HuH-7.5 (cell line): ENCODE measurements at places on chromosomes 16 and 17.

GRCh38 chr17:67563692-67564228 lies 154.0 kb upstream of the NOL11 start:
- no peak for DNase-seq

DNA sequence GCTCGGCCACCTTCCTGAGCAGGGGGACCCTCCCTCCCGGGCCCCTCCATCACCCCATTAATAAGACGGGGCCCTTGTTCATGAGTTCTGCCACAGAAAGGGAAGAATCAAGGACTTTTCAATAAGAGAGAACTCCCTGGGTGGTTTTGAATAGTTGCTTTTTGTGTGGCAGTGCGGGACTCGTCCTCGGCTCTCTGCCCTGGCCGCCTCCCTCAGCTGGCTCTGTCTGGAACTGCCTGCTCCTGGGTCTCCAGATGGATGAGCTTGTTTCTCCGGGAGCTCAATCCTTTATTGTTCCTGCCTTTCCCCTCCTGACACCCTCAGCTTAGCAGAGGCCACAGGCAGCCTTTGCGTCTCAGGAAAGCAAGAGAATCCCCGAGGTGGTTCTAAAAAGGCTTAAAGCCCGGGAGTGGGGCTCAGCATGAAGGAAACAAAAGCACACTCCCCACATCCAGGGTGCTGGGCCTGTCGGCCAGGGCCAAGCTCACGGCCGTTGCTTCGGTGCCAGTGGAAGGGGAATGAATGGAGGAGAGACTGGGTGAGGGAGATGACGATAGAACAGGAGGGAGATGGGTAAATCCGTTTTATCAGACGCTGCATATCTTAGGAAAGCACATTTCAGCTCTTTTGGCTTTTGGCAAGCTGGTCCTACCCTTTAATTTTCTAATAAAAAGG lies 60.2 kb downstream of the RAI1 start:
- DNase-seq = no peak

GRCh38 chr17:31373150-31374093 lies 18.1 kb upstream of the RAB11FIP4 start:
- DNase-seq = no peak

DNA sequence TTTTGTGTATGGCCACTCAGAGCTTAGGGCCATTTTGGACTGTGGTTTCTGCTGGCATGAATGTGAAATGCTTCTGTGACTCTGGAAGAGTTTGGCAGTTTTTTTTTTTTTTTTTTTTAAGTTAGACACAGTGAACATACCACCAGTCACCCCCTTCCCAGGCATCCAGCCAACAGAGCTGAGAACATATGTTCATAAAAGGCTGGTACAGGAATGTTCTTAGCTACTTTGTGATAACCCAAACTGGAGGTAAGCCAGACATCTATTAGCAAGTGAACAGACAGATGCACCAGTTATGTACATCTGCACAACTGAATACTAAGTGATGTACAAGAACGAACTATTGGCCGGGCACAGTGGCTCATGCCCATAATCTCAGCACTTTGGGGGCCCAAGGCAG lies 92.7 kb downstream of the ABCC1 start:
- DNase-seq = no peak

- DNase-seq = no peak
Observed at GRCh38 chr16:12059216-12059769, 82.8 kb downstream of the SNX29 start.

DNA sequence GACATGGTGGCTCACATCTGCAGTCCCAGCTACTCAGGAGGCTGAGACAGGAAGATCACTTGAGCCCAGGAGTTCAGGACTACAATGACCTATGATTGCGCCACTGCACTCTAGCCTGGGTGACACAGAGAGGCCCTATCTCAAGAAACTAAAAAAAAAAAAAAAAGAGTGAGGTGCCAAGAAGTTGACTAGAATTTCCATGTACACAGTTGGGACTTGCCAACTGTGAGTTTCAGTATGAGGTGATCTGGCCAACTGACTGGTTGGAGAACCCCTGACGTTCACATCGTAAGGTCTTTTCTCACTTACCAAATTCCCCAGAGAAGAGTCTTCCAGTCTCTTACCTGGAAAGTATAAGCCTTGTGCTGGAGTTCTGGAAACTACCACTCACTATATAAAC lies 3.1 kb upstream of the MED11 start:
- no peak for DNase-seq

DNA sequence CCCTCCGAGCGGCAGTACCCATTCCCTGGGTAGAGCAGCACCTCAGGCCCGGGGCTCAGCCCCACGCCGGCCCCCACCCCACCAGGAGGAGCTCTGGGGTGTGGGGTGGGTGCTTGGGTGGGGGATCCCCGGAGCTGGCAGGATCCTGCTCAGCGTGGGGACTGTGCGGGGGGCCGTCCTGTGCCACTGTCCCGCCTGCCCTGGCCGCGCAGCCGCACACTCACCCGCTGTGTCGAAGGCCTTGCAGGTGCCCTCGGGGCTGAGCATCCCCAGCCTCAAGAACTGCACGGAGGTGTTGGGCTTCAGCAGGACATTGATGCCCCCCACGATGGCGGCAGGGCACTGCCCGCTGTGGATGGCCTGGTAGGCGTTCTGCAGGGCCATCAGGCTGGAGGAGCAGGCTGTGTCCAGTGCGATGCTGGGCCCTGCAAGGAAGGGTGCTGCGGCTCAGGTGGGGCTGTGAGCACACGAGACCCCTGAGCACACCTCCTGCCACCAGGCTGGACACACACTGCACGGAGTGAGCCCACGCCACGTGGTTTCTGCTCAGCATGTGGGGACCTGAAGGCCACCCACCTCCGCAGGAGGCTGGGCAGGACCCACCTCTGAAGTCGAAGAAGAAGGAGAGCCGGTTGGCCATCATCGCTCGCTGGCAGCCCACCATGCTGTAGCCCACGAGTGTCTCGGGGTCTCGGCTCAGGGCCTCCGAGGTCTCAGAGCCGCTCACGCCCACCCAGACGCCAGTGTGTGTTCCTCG lies 4.9 kb downstream of the FASN start:
- peak; percentile 24 for DNase-seq

DNA sequence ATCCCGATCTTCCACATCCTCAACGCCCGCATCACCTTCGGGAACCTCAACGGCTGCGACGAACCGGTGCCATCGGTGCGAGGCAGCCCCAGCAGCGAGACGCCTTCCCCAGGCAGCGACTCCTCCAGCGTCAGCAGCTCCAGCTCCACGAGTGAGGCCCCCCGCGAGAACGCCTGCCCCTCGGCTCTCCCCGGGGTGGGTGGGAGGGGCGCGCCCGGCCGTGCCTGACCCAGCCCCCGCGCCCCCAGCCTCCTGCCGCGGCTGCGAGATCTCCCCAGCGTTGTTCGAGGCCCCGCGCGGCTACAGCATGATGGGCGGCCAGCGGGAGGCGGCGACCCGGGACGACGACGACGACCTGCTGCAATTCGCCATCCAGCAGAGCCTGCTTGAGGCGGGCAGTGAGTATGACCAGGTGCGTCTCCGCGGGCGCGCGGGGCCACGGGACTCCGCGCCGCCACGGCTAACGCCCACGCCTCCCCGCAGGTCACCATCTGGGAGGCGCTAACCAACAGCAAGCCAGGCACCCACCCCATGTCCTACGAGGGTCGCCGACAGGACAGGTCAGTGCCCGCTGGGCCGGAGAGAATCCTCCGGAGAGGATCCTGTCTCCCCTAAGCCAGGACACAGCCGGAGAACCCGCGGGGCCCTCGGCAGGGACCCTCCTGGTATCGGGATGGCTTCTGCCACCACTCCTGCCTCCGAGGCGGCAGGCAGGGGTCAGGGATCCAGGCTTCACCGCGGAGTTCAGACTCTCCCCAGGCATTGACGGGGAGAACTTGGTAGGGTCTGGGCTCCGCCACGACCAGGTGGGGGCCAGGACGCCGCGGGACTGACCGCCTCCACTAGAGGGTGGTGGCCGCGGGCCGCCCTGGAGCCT lies 10.1 kb downstream of the CORO6 start:
- DNase-seq = no peak

DNA sequence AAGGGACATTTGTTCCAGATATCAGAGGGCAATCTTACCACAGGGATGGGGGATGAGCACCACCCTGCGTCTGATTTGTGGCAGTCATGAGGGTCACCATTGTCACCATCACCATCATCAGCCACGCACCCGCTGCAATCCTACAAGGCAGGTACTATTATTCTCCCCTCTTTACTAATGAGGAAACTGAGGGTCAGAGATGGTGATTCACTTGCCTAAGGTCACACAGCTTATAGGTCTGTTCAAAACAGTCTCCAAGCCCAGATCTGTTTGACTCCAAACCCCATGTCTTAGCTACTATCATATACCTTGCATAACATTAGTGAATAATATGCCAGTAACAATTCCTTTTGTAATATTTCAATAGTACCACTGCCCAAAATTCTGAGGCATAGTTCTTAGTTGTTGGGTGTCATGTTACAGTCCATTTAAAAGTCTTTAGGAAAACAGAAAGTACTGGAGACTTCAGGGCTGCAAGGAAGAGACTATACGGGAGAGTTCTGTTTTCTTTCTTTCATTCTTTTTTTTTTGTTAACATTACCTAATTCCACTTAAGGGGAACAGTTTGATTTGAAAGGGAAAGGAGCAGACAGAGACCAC lies 166.4 kb downstream of the C16orf95 start:
- no peak for DNase-seq

- DNase-seq = no peak
Observed at GRCh38 chr17:69533481-69534234, 119.2 kb downstream of the MAP2K6 start.

DNA sequence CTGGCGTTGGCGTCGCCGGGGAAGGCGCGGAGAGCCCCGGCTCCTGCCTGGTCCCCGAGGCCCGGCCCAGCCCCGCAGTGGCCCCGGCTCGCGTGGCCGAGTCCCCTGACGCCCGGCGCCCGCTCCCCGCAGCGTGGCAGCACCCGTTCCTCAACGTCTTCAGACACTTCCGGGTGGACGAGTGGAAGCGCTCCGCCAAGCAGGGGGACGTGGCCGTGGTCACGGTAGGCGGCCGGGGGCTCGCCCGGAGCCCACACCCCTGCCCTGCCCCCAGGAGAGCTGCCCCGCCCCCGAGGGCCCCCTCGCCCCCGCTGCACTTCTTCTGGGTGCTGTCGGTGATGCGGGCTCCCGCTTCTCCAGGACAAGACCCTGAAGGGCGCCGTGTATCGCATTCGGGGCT lies 466 bp downstream of the WDR90 start:
- DNase-seq = no peak

DNA sequence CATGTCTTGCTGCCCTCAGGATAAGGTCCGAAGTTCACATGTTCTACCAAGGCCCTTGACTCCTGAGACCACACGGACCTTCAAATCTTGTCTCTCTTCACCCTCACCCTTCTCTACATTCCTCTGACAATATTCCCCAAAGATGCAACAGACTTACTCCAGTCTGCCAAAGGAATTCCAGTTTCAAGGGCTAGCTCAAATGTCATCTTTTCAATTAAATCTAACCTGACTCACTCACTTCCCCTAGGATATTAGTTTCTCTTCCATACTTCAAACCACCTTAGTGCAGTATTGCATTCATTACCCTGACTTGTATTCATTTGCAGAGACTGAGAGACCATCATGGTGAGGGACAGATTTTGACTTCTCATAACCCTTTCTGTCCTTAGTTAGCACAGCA lies 59.6 kb upstream of the ADCY9 start:
- DNase-seq = no peak

DNA sequence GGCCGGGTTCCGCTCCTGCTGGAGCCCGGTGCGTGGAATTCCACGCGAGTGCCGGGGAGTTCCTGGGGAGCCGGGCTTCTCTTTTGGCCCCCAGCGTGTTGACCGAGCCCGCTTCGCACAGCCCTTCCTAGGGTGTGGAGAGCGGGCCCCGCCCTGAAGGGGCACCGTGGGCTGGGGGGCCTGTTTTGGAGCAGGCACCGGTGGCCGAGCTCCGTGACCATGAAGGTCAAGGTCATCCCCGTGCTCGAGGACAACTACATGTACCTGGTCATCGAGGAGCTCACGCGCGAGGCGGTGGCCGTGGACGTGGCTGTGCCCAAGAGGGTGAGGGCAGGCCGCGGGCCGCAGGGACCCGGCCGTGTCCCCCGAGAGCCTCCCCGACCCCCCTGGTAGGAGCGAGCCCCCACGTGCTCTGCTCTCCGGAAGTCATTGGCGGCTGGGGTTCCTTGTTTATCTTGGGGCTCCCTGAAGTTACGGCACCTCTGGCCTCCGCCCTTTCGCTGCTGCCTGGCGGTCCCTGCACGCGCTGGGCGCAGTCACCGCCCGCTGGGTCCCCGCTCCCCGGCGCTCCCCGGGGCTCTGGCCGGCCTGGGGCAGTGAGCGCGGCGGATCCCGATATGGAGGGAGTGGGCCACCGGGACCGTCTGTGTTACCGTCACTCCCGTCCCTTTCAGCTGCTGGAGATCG lies 528 bp downstream of the HAGHL start:
- no peak for DNase-seq

- DNase-seq = no peak
Observed at GRCh38 chr17:18155179-18155578, 28.4 kb upstream of the ALKBH5 start.

GRCh38 chr16:48503779-48504178 lies 106.2 kb downstream of the N4BP1 start:
- no peak for DNase-seq

DNA sequence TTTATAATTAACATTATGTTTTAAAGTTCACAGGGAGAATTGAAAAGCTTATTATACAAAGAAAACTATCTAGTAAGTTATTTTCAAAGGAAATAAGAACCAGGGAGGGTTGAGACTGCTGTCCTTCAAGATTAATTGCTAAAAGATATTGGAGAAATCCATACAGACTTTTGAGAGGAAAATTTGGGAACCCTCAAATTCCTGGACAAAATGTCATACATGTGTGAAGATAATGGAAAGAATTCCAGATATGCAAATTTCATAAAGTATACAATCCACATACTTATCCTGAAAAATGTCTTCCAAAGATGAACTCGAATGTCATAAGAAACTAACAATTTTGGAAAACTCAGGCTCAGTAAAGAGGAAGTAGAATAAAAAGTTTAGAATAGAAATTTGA lies 213.8 kb downstream of the HS3ST3A1 start:
- no peak for DNase-seq

GRCh38 chr16:14549789-14550153 lies 80.3 kb downstream of the PARN start:
- DNase-seq = no peak

DNA sequence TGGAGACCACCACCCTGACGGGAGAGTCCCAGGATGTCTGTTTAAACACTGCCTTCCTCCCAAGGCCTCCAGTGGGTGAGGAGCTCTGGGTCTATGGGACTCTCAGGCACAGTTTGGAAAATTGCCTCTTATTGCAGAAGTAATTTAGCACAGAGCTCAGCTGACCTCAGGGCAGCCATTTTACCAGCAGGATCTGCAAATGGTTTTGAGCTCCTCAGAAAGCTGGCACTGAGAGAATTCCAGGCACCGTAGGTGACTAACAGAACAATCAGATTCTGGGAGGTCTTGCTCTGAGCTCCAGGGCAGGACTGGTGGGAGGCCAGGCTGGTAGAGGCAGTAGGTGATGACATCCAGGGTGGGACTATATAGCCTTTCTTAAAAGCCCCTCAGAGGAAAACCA lies 17.3 kb upstream of the C16orf74 start:
- no peak for DNase-seq

- DNase-seq = no peak
Observed at GRCh38 chr17:81483085-81483861, 29.3 kb downstream of the ACTG1 start.
